ENCODE measurements at places on chromosomes 2 and 18.

- DNase-seq: no peak
Measured at GRCh38 chr2:230984393-230985220, 11.3 kb upstream of the SPATA3 start.

DNA sequence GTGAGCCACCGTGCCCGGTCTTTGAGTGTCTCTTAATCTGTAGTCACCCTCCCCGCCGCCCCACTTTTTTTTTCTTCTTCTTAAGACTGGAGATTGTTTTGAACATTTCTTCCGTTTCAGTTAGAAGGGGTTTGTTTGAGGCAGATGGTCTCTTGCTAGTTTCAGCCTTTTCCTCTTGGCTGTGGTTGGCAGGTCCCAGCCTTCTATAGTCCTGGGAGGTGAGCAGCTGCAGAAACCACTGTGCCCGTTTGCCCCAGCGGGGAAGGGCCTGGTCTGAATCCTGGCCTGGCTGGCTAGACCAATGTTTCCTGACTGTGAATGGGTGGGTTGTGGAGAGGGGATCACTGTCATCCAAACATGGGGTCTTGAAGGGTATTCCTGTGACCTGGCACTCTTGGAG, 30.1 kb upstream of the MCFD2 start:
- DNase-seq: no peak

GRCh38 chr2:191862156-191862775, 15.4 kb upstream of the CAVIN2 start:
- no peak for DNase-seq

GRCh38 chr18:41599466-41599865, 355.6 kb upstream of the PIK3C3 start:
- DNase-seq: no peak

DNA sequence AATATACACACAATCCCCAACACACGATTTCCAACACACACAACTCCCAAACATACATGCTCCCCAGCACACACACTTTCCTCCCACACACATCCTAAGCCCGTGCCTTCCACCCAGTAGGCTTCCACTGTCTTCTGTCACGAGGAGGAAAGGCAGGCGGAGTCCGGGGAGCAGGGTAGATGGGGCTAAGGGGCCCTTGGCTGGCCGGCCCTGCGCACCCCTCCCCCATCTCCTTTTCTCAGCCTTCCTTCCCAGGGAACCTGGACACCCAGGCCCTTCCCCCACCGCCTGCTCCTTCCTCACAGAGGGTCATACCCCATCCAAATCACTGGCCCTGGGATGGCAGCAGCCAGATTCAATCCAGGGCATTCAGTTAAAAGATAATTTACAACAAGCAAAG, 3.4 kb upstream of the PDCD1 start:
- no peak for DNase-seq

DNA sequence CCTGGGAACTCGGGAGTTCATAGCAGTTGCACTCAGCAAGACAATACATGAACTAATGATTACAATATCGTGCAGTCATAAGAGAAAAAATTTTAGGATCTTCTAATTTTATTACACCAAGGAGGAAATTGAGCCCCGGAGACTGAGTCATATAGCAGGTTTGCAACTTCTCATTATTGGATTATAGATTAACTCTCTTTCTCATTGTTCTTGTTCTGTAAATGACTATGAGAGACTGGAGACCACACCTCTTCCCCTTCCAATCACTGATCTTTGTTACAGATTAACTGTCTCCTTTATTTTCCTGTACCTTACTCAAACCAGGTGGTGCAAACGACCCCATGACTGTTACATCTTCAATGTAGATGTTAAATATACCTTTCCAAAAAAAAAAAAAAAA, 435.8 kb upstream of the DDX18 start:
- no peak for DNase-seq

All from SW 1271 (cell line).